ENCODE measurements at places on chromosomes 2 and 18. TPM values are rescaled to one million over a fixed set of nuclear protein-coding genes. Genes with fewer than 3 reads are reported as not detected.
A peak's percentile ranks its signal among the peaks of the same experiment; 100 is the strongest.

The SERPINB11 gene
- not detected for polyA plus RNA-seq

- peak; percentile 41 for DNase-seq
Measured at GRCh38 chr2:204544961-204545860, at the start of gene PARD3B. Gene PARD3B, plus strand, starts transcription at chr2:204545475. Its CDS starts 525 bp downstream, at chr2:204546000.

GRCh38 chr2:229470781-229471180, 199.7 kb upstream of the PID1 start:
- DNase-seq, result no peak

DNA sequence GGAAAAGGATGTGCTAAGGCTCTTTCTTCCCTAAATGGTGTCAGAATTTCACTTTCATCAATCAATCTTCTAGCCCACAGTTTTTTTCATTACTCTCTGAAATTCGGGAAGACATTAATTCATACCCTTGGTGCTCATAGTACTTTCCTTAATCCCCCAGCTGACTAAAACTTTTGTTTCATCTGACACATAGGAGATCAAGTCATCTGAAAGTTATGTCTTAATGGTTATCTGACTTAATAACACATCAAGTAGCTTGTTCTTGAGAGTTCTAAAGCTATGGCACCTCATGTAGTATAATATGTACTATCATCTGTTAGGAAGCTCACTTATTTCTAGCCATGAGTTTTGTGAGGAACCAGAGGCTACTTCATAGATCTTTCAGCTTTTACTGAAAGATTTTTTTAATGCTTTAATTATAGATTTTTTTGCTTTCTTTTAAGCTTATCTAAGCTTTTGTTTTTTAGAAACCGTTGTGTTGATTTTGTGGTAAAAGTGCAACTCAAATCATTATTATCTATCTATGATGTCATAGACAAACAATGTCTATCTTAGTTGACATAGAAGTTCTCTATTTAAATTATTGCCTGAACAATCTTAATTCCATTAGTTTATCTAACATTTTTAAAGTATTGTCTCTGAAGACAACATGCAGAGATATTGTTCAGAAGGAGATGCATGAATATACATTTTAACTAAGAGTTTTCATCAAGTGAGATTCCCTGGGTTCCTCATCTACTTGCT, 93.6 kb upstream of the UBXN4 start:
- no peak for DNase-seq

GRCh38 chr2:238233625-238234024, 6.2 kb downstream of the HES6 start:
- DNase-seq, result no peak

- no peak for DNase-seq
Measured at GRCh38 chr2:11711751-11712150, 34.7 kb upstream of the LPIN1 start.

GRCh38 chr18:8277270-8277669, 332.0 kb upstream of the RAB12 start:
- DNase-seq, result no peak

GRCh38 chr2:170121689-170122088, 56.3 kb upstream of the MYO3B start:
- no peak for DNase-seq

The COLEC11 gene
- not detected for polyA plus RNA-seq

- no peak for DNase-seq
Measured at GRCh38 chr2:43714164-43714563, 37.9 kb upstream of the C1GALT1C1L start.

The CERKL gene
- 16.0 TPM for polyA plus RNA-seq

The PNO1 gene
- polyA plus RNA-seq, result 17.0 TPM

The NDUFAF7 gene
- 11.2 TPM for polyA plus RNA-seq

DNA sequence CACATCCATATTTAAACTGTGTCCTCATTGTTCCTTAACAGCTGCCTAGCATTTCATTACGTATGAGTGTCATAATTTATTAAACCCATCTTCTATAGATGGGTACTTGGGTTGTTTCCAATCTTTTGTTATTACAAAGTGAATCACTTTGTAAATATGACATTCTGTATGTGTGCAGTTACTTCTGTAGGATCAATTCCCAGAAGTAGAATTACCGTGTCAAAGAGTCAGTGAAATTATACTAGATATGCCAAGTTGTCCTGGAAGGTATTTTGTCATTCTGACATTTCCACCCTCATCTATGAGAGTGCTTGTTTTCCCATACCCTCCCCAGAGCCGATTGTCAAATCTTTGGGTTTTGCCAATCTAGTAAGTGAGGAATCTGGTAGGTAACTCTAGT, 194.5 kb upstream of the APCDD1 start:
- no peak for DNase-seq

GRCh38 chr2:46703588-46703987, 212.0 kb downstream of the MCFD2 start:
- no peak for DNase-seq

GRCh38 chr2:20350041-20350712, 467 bp downstream of the PUM2 start:
- DNase-seq, result no peak

- DNase-seq, result peak; percentile 59
Measured at GRCh38 chr2:134120733-134121630, 132.9 kb upstream of the MGAT5 start.

DNA sequence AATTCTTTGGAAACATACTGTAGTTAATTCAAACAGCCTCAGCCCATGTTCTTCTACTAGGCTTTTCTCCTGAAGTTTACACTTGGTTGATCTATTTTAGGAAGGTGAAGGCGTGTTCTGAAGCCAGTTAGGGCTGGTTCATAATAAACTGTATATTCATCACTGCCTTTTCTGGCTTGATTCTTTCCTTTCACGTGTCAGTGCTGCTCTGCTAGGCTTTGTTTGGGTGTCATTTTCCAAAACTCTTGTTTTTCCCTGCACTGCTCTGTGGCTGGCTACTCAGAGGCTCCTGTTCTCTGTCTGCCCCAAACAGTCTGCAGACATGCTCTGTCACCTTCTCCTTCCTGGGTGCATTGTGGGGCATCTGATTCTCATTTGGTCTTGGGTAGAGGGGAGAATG, 136.1 kb downstream of the PARD3B start:
- DNase-seq, result peak; percentile 45

DNA sequence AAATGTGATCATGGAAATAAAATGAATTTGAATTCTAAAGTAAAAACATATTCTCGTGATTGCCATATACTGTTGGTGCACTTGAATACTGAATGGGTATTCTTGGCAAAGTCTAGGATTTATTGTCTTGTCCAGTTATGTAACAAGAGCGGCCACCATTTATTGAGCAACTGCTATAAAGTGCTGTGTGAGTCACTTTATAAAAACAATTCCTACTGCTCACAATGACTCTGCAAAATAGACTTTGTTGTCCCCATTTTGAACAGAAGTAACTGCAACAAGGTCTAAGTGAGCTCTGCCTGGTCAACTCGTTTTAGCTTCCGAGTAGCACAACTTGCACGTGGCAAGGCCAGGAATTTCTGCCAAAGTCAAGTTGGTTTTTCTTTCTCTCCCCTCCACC, 995.6 kb upstream of the FANCL start:
- DNase-seq, result no peak

DNA sequence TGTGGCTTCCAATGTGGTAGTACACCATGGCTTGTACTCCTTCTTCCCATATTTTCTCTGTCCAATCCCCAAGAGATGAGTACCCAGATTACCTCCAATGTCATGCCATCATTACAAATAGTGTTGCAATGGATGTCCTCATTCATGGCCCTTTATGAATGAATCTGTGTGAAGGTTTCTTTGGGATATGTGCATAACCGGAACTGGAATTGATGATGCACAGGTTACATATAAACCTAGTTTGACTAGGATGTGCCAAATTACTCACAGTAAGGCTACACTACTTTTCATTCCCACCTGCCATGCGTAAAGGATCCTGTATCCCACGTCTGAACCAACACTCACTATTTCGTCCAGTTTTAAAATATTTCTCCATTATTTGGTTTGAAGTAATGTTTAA, 173.9 kb upstream of the CXCR4 start:
- no peak for DNase-seq

DNA sequence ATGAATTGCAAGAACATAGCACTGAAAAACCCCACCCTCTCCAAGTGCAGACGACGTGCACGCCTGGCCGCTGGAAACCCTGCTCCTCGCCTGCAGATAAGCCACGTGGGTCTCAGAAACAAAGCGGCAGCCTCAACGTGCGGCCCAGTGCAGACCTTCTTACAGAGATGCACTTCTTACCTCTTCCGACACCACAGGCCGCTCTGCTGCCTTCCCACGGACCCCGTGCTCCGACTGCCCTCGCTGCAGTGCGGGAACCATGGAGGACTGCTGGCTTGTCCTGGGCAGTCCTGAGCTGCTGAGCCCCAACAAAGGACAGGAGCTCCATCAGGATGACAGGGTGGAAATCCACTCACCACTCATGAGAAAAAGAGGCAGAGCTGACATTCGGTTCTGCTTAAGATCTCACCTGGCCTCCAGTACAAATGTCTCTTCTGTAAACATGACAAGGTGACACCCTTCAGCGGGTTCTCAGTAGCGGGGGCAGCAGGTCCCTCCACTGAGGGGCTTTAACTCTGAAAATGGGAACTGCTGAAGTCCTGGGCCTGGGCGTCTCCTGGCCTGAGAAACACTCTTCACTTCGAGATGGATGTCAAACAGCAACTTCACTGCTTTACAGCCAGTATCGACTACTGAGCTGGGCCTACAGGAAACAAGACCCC, 6.2 kb downstream of the COPS9 start:
- DNase-seq, result no peak

DNA sequence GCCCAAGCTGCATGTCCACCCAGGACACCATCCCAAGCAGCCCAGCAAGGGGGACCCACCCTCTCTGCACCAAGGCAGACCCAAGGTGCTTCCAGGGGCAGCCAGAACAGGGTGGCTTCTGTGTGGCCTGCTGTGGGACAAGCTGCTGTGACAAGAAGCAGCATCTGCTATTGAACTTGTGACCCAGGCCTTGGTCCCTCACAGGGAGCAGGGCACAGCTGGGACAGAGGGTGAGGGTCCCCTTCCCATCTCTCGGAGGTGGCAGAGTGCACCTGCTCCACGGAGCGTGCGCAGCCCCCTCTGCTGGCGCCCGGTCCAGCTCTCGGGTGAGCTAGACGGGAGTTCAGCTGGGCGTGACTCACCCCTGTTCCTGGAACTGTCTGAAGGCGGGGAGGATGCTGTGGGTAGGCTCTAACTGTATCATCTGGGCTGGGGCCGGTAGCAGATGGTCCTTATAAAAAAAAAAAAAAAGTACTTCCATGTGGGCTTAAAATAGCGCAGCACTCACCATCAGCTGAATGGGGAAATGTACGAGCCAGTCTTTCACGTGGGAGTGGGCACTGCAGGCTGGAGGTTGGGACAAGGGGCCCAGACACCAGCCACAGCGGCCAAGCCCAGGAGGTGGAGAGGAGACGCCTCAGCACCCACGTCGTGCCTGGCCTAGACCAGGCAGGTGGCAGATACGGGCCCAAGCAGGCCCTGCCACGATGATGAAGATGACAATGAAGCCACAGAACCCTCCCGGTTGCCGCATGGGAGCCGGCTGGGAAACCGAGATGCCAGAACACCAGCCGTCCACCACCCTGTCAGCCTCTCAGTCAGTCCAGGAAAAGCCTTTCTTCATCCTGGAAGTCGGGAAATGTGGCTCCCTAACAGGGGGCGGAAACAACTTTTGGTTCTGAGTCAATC, 136.8 kb upstream of the ID2 start:
- peak; percentile 43 for DNase-seq

DNA sequence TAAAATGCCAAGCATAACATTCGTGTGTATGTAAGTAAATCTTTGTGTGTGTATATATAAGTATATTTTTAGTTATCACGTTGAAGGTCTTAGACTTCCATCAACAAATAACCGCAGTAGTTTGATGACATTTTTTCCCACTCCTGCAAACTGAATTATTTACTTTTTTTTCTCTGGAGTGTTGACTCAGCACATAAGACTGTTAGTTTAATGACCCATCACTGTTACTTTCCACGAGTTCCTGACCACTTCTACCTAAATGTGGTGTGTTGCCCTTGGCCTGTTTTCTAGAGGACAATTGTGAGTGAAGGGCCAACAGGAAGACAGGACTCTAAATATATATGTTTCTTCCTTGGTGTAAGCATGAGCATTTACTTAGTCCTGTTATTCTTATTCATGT, 71.3 kb upstream of the TXNDC2 start:
- DNase-seq, result no peak

DNA sequence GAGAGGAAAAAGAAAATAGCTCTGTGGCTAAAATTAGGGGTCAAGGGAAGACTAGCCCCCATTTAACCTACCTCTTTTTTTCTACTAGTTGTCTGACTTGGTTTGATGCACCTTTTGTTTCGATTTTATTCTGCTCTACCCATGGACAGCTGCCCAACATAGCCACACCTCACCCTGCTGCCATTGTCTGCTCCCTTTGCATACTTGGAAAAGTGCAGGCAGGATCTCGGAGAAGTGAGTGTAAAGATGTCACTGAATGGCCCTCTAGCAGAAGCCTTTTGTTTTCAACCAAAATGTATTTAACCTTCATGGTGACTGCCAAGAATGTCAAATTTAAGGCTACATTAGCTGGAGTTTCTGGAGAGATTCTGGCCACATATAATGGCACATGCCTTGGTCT, 62.9 kb downstream of the SETBP1 start:
- no peak for DNase-seq

DNA sequence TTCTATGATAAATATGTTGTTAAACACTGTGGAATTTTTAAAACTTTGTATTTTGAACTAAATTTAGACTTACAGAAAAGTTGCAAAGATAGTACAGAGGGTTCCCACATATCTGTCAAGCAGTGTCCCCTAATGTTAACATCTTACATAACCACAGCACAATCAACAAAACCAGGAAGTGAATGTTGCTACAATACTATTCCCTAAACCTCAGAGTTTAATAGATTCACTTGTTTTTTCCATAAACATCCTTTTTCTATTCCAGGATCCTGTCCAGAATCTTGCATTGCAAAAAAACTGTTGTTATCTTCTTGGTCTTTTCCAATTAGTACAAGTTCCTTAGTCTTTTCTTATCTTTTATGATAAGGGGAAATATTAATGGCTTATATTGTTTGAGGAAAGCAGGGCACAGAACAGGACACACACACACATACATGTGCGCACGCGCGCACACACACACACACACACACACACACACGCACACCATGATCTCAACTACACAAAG, 251.1 kb upstream of the TRIB2 start:
- no peak for DNase-seq

GRCh38 chr2:187499941-187500532, 52.0 kb upstream of the CALCRL start:
- peak; percentile 66 for DNase-seq

GRCh38 chr2:205079173-205079572, 533.9 kb downstream of the PARD3B start:
- DNase-seq, result no peak

- no peak for DNase-seq
Measured at GRCh38 chr18:79396431-79397246, 909 bp downstream of the NFATC1 start.

DNA sequence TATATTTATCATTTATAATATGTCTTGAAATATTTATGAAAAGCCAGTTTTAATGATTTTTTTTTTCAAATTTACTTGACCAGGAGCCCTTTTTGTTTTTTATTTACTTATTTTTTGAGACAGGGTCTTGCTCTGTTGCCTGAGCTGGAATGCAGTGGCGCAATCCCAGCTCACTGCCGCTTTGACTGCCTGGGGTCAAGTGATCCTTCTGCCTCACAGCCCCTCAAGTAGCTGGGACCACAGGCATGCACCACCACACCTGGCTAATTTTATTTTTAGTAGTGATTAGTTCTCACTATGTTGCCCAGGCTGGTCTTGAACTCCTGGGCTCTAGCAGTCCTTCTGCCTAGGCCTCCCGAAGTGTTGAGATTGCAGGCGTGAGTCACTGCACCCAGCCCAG, 5.7 kb downstream of the EPB41L5 start:
- no peak for DNase-seq

- DNase-seq, result peak; percentile 14
Measured at GRCh38 chr2:100321179-100321865, 979 bp downstream of the LONRF2 start.
